Naive thymus-derived CD4-positive, alpha-beta T cell (primary cell): ENCODE measurements at places on chromosomes 7 and 10. TPM values are rescaled to one million over a fixed set of nuclear protein-coding genes. Genes with fewer than 3 reads are reported as not detected.

GRCh38 chr7:50308532-50309385, 4.2 kb downstream of the IKZF1 start:
- no peak for DNase-seq

- DNase-seq: no peak
Observed at GRCh38 chr7:140456551-140457051, 22.7 kb downstream of the MKRN1 start.

- DNase-seq: no peak
Observed at GRCh38 chr10:59397961-59398360, 35.6 kb upstream of the FAM13C start.

GRCh38 chr10:19250546-19250945, 201.9 kb downstream of the MALRD1 start:
- no peak for DNase-seq

- DNase-seq: no peak
Observed at GRCh38 chr7:148379677-148380076, 210.9 kb upstream of the C7orf33 start.

DNA sequence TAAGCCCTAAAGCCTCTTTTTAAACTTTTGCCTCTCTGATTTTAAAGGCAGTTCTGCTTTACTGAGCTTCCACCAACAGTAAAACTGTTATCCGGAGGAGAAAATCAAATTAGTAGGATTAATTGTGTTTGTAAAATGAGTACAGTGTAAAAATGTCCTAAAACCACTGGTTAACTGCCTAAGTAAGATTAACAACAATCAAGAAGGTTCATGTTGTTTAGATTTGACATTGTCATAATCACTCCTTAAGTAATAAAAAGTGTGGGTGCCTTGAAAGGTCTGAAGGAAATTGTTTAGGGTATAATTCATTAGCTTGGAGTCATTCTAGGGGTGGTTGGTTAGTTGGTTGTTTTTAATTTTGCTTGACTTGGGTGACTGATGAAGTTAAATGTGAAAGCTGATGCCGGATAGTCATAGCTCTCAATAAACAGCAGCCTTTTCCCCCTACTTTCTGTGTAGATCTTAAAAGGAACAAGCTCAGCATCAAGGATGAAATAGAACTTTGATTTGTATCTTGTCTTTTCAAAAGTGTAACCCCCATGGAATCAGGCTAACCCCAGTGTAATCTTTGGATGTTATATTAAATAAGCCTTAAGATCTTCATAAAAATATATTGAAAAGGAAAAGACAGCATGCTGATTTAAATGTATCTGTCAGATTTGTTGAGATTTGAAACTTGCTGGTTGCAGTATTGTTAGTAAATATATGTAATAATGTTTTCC, 148.3 kb downstream of the ARID5B start:
- peak; percentile 27 for DNase-seq

- no peak for DNase-seq
Observed at GRCh38 chr7:130938661-130939060, 204.7 kb upstream of the KLF14 start.

DNA sequence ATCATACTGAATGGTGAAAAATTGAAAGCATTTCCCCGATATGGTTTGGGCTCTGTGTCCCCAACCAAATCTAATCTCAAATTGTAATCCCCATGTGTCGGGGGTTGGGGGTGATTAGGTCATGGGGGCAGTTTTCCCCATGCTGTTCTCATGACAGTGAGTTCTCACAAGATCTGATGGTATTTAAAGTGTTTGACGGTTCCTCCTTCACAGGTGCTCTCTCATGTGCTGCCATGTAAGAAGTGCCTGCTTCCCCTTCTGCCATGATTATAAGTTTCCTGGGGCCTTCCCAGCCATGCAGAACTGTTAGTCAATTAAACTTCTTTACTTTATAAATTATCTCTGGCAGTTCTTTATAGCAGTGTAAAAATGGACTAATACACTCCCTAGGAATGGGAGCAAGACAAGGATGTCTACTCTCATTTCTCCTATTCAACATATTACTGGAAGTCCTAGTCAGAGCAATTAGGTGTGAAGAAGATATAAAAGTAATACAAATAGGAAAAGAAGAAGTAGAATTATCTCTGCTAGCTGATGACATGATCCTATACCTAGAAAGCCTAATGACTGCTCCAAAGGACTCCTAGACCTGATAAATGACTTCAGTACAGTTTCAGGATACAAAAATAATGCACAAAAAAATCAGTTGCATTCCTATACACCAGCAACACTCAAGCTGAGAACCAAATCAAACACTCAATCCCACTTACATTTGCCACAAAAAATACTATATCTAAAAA, 260.6 kb downstream of the RNLS start:
- no peak for DNase-seq

DNA sequence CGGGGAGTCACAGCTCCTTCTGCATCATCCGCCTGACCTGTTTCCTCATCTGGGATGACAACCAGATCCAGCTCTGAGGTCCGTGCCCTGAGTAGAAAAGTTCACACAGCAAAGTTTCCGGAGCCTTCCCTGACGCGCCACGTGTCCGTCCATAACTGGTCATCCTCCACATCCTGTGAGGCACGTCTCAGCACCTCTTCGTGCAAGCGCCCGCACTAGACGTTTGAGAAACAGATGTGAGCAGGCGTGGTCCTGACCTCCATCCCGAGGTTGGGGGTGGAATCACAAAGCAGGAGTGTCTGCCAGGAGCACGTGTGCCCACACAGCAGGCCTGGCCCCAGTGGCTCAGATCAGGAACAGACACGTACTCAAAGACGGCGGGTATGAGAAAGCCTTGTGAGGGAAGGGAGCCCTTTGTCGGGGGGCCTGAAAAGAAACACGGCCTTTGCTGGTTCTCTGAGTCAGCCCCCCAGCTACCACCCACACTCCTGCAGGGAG, 520.8 kb downstream of the DNAJB6 start:
- DNase-seq: no peak

- DNase-seq: peak; percentile 28
Observed at GRCh38 chr10:124611738-124612137, 132.4 kb downstream of the FAM53B start.

GRCh38 chr10:113879691-113880090, 25.2 kb downstream of the NHLRC2 start:
- DNase-seq: no peak

DNA sequence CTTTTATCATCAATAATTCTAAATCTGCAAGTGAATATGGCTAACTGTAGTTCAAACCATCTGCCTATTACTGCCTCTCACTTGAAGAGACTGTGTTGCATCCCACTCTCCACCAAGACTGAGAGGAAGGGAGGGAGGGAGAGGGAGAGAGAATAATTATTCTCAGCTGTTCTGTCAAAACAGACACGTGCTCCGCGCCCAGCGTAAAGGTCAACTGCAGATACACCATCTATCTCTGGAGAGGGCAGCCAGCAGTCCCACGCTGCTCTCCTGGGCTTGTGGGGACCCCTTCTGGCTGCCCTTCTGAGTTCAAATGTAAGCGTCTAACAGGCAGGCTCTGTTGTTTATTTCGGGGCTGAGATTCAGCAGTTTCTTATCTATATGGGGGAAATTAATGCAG, 625.5 kb upstream of the GALNT17 start:
- DNase-seq: no peak

GRCh38 chr10:118340486-118340885, 1.6 kb downstream of the FAM204A start:
- DNase-seq: no peak

GRCh38 chr7:40694026-40694809, 559.4 kb downstream of the SUGCT start:
- no peak for DNase-seq

GRCh38 chr7:2019461-2019710, 213.4 kb downstream of the MAD1L1 start:
- no peak for DNase-seq

- no peak for DNase-seq
Observed at GRCh38 chr7:148245381-148245780, 345.2 kb upstream of the C7orf33 start.

DNA sequence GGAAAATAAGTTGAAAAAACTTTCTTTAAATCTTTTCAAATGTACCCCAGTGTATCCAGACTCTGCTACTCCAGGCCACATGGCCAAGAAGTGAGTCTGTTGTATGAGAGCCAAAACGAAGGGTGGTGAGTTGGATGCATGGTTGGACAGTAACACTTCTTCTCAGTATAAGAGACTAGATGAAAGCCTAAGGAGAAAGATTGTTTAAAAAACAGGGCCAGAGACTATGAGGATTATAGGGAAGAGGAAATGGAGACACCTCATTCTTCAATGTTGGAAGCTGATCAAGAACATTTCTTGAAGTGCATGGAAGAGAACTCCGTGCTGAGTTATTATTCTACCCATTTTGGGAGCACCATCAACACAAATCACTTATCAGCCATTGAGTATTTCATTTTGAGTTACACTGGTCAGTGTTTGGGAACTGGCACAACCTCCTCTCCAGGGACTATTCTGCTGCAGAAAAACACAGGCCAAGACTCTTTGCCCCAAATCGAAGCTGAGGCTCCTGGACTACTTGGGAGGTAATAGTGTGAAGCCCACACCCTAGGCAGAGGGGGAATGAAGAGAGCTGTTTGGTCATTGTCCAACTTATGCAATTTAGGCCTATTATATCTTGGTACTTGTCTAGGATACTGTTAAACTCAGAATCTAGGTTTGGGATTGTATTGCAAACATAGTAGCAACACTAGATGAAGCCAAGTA, 123.0 kb upstream of the SEC61G start:
- no peak for DNase-seq

GRCh38 chr10:47290338-47290737, 9.7 kb upstream of the GDF10 start:
- DNase-seq: no peak

GRCh38 chr10:61189912-61190311, 245.9 kb upstream of the RHOBTB1 start:
- no peak for DNase-seq

GRCh38 chr10:82961864-82962263, 1086.9 kb downstream of the NRG3 start:
- no peak for DNase-seq

GRCh38 chr7:10192074-10192473, 781.6 kb upstream of the PHF14 start:
- DNase-seq: no peak

DNA sequence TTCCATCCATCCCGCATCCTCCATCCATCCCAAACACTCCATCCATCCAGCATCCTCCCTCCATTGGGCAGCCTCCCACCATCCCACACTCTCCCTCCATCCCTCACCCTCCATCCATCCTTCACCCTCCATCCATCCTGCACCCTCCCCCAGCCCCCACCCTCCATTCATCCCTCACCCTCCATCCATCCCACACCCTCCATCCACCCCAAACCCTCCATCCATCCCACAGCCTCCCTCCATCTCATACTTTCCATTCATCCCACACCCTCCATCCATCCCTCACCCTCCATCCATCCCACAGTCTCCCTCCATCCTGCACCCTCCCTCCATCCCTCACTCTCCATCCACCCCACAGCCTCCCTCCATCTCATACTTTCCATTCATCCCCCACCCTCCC, 60.4 kb downstream of the FOXI2 start:
- no peak for DNase-seq

DNA sequence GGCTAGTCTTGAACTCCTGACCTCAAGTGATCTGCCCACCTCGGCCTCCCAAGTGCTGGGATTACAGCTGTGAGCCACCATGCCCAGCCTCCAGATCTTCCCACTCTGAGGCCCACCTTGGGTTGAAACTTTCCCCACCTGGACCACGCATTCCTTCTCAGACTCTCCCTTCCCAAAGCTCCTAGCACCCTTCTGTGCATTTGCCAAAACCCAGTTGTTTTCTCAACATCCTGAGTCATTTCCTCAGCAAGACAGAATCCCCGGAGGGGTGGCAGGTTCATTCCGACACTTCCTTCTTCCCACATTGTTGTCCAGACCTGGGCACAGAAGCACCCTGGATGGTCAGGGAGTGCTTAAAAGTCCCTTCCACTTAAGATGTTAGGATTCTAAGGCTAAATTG, 28.9 kb downstream of the BAG3 start:
- no peak for DNase-seq

The LEP gene
- not detected for total RNA-seq

The CYP3A7 gene
- total RNA-seq: not detected in 2 replicates

The PUS7 gene
- 4.2 TPM for total RNA-seq

The PAX4 gene
- not detected for total RNA-seq

The PDE6C gene
- total RNA-seq: not detected

The GATA3 gene
- 54.0 TPM for total RNA-seq

The IKZF1 gene
- 536 TPM for total RNA-seq

The GNG11 gene
- not detected in 2 replicates for total RNA-seq

The GLUD1 gene
- total RNA-seq: 70.6 TPM
